ENCODE measurements at places on chromosomes 6 and 20. TPM values are rescaled to one million over a fixed set of nuclear protein-coding genes. Genes with fewer than 3 reads are reported as not detected.

DNA sequence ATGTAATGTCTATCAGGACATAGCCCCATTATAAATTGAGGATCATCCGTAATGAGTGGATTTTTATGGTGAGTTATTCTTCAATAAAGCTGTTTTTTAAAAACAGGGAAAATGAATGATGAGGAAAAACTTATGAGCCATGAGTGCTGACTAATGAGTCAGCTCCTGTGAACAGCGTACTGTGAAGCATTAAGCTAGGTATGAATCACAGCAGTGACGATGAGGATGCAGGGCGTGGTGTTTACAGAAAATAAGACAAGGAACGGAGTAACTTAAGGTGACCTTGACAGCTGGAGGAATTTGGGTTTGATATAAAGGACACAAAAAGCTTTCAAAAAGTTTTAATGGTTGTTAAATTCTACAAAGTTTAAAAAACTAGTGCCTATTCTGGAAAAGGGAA lies 96.3 kb downstream of the FOXF2 start:
- H3K4me3 ChIP-seq = no peak overlapping the region
- H3K27ac ChIP-seq = no peak overlapping the region
- H3K27me3 ChIP-seq = peaks cover 13% of the 10 kb centered on the region
- no peaks in the 10 kb centered on the region for H3K36me3 ChIP-seq

Gene HLA-DQB2
- 2.9 TPM for total RNA-seq

GRCh38 chr6:11808054-11808453 lies 29.5 kb upstream of the ADTRP start:
- no peak overlapping the region for H3K27ac ChIP-seq
- H3K36me3 ChIP-seq = no peaks in the 10 kb centered on the region
- no peak overlapping the region for H3K4me3 ChIP-seq
- DNase-seq = no peak

GRCh38 chr20:16132036-16132798 lies 441.0 kb downstream of the KIF16B start:
- H3K4me3 ChIP-seq = no peak overlapping the region
- no peaks in the 10 kb centered on the region for H3K36me3 ChIP-seq
- no peaks in the 10 kb centered on the region for H3K4me1 ChIP-seq
- no peaks in the 10 kb centered on the region for H3K27me3 ChIP-seq
- no peak for DNase-seq

DNA sequence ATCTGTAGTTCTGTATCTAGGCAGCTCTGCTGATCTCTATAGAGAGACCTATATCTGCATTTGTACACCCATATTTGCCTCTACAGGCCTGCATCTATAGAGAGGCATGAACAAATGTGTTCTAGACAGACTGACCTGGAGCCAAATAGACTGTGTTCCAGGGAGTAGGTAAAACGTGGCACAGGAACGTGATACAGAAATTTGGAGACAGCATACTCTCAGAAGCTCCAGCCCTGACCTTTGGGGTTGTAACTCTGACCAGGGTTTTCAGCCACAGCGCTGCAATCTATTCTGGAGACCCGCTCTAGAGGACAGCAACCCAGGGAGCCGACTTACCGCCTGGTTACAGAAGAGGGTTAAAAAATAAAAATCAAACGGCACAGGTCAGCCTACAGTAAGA lies 983 bp downstream of the RBBP9 start:
- no peak for DNase-seq
- peaks cover 20% of the 10 kb centered on the region for H3K4me1 ChIP-seq
- no peaks in the 10 kb centered on the region for H3K27me3 ChIP-seq
- H3K4me3 ChIP-seq = peak overlapping the region; percentile 99
- H3K36me3 ChIP-seq = peaks cover 13% of the 10 kb centered on the region

Gene SOX4
- total RNA-seq = 10.4 TPM

DNA sequence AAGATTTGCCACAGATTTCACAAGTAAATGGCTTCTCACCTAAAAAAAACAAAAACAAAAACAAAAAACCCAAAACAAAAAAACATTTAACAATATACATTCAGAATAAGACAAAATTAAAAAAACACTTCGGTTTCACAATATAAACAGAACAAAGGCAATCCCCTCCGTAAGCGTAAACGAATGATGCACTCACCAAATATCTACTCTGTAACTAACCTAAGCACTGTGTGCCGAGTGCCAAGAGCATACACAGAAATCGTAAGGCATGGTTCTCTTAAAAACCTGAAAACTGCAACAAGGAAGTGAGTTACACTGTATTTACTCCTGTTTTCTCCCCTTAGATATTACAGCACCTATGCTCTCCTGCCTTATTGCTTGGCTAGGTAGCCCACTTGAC lies 12.1 kb upstream of the MICAL1 start:
- no peak overlapping the region for H3K27ac ChIP-seq
- peaks cover 48% of the 10 kb centered on the region for H3K4me1 ChIP-seq
- no peak overlapping the region for H3K4me3 ChIP-seq
- no peak for DNase-seq
- peaks cover 75% of the 10 kb centered on the region for H3K36me3 ChIP-seq

Gene MANEA
- 23.3 TPM for total RNA-seq

Gene PPP1R16B
- 128 TPM for total RNA-seq

DNA sequence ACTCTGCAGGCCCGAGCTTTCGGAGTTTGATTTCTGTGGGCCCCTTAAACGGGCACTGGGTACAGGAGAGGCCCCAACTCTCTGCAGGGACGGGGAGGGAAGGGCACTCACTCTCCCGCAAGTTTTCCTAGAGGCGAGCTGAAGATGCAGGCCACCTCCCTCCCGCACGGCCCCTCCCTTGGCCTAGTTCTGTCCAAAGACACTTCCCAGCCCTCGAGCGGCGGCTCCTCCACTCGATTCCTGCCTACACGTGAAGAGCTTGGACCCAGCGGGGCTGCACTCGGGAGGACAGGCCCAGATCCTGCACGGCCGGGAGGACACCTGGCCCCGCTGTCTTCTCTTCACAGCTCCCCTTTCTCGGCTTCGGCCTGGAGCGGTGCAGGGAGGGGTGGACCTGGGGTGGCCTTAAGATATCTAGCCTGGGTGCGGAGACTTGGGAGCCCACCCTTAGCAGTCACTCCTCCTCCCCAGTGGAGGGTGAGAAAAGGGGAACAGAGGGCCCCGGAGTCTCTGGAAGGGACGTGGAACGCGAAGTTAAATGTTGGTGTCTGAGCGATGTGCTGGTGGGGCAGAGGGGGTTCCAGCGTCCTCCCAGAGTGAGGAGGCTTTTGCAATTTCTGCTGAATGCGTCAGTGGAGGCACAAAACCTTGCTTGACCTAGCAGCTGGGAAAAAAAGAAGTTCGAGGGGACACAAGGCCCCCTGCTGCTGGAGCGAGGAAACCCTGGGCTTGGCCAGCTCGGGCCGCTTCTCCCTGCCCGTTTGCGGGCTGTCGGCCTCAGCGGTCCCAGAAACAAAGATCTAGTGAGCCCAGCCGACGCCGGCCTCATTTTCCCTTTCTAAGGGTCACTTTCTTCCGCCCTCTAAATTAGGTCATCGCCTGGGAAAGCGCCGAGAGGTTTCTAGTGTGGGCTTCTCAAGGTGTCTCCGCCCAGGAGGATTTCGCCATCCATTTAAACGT lies 4.9 kb downstream of the OLIG3 start:
- H3K27me3 ChIP-seq = peaks cover 91% of the 10 kb centered on the region
- no peak overlapping the region for H3K4me3 ChIP-seq
- DNase-seq = no peak
- peaks cover 19% of the 10 kb centered on the region for H3K36me3 ChIP-seq
- H3K4me1 ChIP-seq = peaks cover 42% of the 10 kb centered on the region
- peak overlapping the region; percentile 32 for H3K27ac ChIP-seq

DNA sequence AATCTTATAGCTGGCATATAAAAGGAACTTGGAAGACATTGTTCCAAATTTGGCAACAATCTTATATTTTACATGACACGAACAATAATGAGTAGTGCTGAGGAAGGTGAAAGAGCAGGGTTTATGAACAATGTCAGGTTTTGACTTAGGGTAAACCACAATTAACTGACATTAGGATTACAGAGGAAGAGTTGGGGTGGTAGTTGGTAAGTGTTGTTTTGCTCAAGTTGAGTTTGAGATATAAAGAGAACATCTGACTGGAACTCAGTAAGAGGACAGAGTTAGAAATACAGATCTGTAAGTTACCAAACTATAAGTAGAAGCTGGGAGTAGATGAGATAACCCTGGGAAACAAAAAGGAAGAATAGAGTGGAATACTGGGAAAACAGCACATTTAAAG lies 15.1 kb downstream of the RTN4IP1 start:
- H3K27me3 ChIP-seq = no peaks in the 10 kb centered on the region
- peaks cover 29% of the 10 kb centered on the region for H3K36me3 ChIP-seq
- no peak for DNase-seq

Gene DACT2
- total RNA-seq = 0.91 TPM

- H3K4me3 ChIP-seq = no peak overlapping the region
- no peaks in the 10 kb centered on the region for H3K36me3 ChIP-seq
- H3K4me1 ChIP-seq = peaks cover 5% of the 10 kb centered on the region
- no peak for DNase-seq
- peaks cover 31% of the 10 kb centered on the region for H3K27me3 ChIP-seq
These were observed 146.3 kb downstream of the PRL start for GRCh38 chr6:22150368-22151035.

DNA sequence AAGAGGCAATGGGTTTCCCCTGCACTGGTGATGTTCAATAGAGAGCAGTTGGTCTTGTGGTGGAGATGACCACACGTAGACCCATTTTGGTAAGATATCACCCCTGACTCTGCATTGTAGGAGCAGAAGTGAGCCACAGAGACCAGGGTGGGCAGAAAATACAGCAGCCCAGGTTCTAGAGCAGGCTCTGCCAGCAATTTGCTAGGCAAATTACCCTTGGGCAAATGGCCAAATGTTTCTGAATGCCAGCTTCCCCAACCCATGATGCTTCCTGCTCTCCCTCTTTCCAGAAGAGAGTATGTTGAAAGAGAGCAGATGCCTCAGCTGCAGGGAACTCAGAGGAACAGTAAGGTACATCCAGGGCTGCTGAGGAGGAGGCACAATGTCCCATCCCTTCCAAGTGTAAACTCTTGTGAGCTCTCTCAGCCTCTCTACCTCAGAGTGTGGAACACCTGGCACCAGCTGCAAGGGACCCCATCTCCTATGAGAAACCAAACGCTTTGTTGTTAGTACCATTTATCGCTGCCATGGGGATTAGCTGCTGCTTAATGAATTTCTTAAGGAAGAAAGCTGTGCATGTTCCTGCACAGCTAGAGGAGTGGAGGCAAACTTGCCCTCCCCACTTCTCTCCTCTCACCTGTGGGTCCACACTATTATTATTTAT lies 317.5 kb upstream of the MOCS1 start:
- no peak for DNase-seq
- H3K27me3 ChIP-seq = no peaks in the 10 kb centered on the region
- H3K4me1 ChIP-seq = no peaks in the 10 kb centered on the region
- no peaks in the 10 kb centered on the region for H3K36me3 ChIP-seq

Gene SAYSD1
- 11.4 TPM for total RNA-seq
